Stimulated activated CD8-positive, alpha-beta memory T cell treated with anti-CD3 and anti-CD28 coated beads, Interleukin-15, amount 100 ng/mL, for 24 hours (primary cell): ENCODE measurements at places on chromosomes 2 and 18.

- DNase-seq: no peak
Measured at GRCh38 chr2:57943315-57943714, 103.3 kb upstream of the VRK2 start.

DNA sequence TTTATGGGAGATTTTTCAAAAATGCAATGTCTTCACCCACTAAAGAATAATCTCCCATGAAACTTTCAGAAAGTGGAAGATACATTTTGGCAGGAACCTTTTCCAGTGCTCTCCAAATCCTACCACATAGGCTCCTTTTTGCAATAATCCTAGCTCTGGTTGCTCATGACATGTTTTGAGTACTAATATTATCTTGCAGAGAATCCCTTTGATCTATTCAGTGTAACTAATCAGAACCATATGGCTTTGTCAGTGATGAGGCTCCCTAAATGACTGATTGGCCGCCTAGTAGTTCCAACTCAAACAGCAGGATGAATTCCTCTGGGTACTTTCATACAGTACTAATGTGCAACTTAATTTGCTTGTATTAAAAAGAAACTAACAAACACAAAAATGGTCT is 544.0 kb upstream of the FAM98A start:
- DNase-seq: no peak

DNA sequence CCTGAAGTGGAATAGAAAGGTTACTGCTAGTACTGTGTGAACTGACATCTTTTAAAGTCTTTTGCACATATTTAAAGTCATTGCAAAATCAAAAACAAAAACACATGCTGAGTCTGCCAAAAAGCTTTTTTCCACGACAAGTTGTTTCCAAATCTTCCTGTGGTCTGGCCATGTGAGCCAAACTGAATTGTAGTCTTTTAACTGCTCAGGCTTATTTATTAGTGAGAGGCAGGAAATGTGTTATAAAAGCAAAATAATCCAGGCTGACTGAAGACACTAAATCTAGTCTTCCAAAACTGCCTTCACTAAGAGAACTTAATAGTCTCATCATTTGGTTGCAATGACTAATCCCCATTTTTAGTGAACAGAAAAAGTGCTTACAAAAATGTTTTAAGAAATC is 2.3 kb downstream of the KRCC1 start:
- DNase-seq: no peak

GRCh38 chr2:140199312-140199711 is 1419.1 kb upstream of the NXPH2 start:
- no peak for DNase-seq

GRCh38 chr18:57437402-57437765 is 2.2 kb downstream of the ONECUT2 start:
- no peak for DNase-seq

DNA sequence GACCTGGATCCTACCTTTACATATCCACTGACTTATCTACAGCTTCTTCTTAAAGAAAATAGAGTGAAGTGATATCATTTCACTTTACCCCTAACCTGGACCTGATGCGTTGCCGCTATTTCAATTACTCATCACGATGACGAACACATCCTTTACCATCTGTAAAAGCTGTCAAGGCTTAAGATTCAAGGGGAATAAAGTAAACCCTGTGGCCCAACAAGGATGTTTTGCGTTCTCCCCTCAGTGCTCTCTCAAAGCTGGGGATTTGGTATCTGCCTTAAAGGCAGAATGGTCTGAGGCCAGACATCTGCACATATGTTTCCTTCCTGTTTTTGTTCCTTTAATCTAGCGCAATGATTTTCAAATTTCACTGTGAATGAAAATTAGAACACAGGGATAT is 100.1 kb upstream of the KLF7 start:
- DNase-seq: no peak

- DNase-seq: no peak
Measured at GRCh38 chr2:129237966-129238725, 741.3 kb upstream of the RAB6C start.

GRCh38 chr2:129092956-129093355 is 774.3 kb upstream of the HS6ST1 start:
- no peak for DNase-seq

DNA sequence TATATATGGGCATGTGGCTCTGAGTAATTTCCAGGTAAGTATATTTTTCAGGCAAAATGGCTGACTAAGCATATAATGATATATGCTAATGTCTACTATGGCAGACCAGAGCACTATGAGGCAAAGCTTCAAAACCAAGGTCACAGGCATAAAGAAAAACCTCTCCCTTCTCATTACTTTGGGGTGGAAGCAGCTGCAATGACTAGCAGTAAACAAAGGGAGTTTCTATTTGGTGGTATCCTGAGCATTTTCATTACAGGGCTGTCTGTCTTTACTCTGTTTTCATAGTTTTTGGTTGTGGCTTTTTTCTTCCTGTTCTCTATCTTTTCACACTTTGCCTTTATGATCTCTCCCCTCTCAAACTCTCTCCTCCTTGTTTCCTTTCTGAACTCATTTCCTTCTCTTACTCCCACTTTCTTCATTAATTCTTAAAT is 15.6 kb downstream of the PDE6D start:
- DNase-seq: no peak

DNA sequence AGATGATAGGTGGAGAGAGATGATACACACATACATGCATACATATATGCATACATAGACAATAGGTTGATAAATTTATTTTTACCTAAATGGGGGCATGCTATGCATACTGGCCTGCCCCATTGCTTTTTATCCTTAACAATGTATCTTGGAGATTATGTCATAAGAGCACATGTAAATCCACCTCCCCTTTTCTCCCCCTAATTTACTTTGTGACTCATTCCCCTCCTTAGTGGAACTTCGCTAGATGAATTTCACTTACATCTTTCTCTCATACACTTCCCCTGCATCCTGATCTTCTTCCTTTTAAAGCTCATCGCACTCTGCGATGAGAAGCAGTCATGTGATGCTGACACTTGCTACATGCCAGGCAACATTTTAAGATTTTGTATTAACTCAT is 223.6 kb downstream of the C1D start:
- DNase-seq: no peak

DNA sequence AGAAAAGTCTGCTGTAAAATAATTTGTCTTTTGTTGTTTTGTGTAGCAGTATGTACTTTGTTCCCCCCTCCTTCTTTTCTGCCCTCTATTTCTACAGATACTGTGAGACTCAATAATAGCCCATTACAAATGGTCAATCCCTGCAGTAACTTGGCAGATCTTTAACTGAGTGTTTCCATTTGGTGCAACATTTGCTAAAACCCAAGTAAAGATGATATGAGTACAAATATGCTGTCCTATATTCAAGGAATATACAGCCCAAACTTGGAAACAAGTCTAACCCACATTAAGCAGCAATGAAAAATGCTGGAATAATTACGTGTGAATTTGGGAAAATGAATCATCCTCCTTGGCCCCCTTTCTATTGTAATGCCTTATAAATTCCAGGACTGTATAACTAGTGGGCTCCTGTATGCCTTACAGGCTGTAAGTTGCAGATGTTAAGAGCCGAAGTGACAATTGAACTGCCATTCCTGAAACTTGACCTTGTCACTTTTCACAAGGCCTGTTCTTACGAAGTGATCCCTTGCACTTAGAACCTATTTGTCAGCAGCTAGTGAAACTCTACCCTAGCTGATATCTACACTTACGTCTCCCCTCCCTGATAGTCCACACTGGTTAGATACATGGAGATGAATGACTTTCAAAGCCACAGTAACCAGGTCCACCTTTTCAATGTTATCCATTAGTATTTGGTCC is 104.9 kb downstream of the IRS1 start:
- DNase-seq: no peak

GRCh38 chr2:60482222-60482621 is 71.2 kb downstream of the BCL11A start:
- no peak for DNase-seq

GRCh38 chr2:169933124-169933711 is 106.0 kb downstream of the UBR3 start:
- DNase-seq: no peak

DNA sequence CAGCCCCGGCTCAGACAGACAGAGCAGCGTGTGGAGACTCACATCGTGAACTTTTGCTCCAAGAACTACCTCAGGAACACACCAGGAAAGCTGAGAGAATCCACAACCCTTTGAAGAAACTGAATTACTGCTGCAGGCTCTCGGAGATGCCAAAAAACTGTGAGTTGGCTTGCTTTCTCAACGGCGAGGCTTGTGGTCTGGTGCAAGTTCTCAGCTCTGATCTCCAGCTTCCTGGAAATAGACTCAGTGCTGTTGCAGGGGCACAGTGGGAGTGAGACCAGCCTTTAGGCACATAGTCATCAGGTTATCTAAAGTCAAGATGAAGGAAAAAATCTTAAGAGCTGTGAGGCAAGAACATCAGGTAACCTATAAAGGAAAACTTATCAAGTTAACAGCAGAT is 273.7 kb upstream of the LRATD1 start:
- DNase-seq: no peak

DNA sequence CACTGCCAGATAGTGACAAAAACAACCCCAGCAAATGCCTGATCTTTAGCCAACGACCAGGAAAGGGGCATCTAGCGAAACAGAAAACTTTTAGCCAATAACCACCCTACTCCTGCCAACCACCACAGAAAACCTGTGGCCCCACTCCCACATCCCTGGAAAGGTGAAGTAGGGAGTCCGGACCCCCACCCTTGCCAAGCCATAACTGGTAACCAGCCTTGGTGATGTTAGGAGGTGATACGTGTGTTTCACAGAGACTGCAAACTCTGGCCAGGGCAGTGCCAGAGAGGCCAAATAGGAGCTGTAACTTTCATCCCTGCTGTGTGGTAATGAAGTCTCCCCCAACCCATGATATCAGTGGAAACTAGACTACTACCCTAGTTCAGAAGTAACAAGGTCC is 27.6 kb downstream of the SCTR start:
- no peak for DNase-seq

DNA sequence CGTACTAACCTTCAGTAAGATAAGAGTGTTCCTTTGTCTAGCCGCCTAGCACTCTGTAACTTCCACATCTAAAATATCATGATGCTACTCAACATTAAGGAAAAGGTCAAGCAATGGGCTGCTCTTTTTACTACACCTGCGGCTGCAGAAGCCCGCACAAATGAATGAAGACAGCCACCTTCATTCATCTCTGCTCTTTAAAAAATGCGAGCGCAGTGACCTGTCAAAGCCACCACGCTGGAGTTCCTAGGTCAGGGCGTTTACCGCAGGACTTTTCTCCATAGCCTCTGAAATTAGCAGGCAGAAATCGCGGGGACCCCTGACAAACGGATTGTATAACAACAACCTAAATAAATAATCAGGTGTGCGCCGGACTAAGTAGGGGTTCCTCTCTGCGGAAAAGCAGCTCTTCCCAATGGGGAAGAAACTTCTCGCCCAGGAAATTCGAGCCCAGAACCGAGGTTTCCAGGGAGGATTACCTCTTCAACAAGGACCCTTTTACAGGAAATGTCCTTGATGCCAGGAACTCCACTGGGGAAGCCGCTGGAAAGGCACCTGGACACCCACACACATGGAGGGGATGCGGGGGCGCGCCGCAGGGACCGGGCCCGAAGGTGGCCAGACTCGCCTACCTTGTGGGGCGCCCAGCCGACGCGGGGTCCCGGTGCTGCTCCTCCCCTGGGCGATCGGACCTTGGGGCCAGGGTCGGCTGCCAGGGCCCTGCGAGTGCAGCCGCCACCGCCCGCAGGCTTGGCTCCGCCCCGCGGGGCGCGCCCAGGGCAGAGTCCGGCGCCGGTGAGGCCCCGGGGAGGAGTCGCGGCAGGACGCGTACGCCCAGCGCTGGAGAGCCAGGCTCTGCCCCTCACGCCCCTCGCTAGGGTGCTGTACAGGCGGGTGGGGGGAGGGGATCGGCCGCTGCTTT is at the start of gene CCDC68:
Gene CCDC68 (minus strand): TSS at position 758 of the 922 bp plus-strand sequence. CDS start 16,670 bp downstream, outside the sequence.
- DNase-seq: no peak

- DNase-seq: no peak
Measured at GRCh38 chr18:7978834-7979233, 411.7 kb downstream of the PTPRM start.

- DNase-seq: no peak
Measured at GRCh38 chr2:147913701-147914480, 69.1 kb downstream of the ACVR2A start.

DNA sequence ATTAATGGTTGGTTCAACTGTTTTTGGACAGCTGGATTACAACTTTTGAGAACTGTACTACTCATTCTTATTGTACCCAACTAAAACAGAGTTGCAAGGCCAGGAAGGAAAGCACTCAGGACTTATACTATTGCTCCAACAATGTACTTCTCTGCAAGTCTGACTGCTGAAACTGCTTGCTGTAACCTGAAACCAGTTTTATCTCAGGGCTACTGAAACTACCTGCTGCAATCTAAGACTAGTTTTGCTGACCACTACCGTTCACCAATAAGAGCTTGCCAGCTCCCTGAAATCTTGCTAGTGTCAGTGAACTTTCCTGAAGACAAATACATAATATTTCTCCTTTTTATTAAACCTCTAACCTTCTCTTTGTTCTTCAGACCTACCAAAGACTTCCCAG is 157.3 kb downstream of the CDCA7 start:
- no peak for DNase-seq

GRCh38 chr2:174859563-174860169 is 95.4 kb upstream of the CHRNA1 start:
- DNase-seq: no peak

GRCh38 chr2:5352286-5352685 is 339.9 kb upstream of the SOX11 start:
- DNase-seq: no peak

- DNase-seq: no peak
Measured at GRCh38 chr18:35511428-35511827, 13.7 kb upstream of the INO80C start.

DNA sequence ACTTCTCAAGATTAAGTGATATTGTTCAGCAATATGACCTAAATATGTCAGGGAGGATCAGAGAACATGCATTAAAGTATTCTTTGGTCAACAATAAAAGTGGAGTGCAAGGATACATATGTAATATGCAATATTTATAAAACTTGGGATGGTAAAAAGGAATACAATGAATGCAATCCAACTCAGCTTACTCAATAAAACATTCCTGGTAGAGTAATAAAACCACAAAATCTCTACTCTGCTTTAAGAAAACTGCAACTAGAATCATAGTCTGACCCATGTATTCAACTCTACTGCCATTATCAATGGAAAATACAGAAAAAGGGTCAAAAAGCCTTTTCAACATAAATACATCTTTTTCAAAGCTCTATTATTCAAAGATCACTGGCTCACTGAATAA is 11.6 kb downstream of the IRS1 start:
- DNase-seq: no peak

GRCh38 chr18:2635586-2635985 is 19.9 kb upstream of the SMCHD1 start:
- no peak for DNase-seq

GRCh38 chr18:74722237-74722636 is 124.6 kb downstream of the ZNF407 start:
- no peak for DNase-seq

DNA sequence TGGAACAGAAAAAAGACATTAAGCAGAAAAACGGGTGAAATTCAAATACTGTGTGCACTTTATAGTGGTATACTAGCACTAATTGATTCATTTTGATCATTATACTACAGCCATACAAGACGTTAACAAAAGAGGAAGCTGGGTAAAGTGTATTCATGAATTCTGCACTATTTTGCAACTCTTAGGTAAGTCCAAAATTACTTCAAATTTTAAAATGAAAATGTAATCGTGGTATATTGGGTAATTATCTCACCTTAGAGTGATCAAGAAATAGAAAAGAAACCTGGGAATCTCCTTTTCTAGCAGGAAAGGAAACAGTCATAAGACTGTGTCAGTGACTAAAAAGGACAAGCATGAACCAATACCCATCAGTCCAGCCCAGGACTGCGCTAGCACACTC is 5.4 kb downstream of the TGFBRAP1 start:
- DNase-seq: no peak
